ENCODE measurements at places on chromosomes 13 and 19. TPM values are rescaled to one million over a fixed set of nuclear protein-coding genes. Genes with fewer than 3 reads are reported as not detected.

The ZNF793 gene
- 7.1 TPM for total RNA-seq

The RNF113B gene
- not detected for total RNA-seq

The SYNE4 gene
- total RNA-seq, result 0.14 TPM

The ZNF433 gene
- total RNA-seq, result 4.0 TPM

- DNase-seq, result no peak
Measured at GRCh38 chr19:15047680-15048079, 1.6 kb upstream of the CASP14 start.

DNA sequence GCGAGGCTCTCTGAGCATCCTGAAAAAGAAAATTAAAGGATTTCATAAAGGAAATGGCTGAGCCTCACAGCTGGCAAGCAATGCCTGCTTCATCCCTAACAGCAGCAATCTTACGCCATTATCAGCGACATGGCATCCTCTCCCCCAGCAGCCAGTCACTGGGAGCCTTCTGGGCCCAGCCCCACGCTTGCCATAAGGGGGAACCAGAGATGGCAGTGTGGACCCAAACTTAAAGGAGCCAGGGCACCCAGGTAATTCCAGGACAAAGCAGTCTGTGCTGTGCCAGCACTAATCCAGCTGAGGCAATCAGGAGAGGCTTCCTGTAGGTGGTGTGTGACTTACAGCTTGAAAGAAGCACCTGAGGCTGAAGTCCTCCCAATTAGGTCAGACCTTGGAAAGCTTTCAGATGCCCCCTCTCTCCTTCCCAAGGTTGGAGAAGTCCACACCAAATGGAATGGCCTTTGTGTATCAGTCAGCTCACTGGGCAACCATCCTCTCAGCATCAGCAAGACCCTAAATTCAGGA, 10.3 kb downstream of the VSTM2B start:
- DNase-seq, result no peak

- DNase-seq, result no peak
Measured at GRCh38 chr19:3750211-3750610, 11.3 kb downstream of the APBA3 start.

DNA sequence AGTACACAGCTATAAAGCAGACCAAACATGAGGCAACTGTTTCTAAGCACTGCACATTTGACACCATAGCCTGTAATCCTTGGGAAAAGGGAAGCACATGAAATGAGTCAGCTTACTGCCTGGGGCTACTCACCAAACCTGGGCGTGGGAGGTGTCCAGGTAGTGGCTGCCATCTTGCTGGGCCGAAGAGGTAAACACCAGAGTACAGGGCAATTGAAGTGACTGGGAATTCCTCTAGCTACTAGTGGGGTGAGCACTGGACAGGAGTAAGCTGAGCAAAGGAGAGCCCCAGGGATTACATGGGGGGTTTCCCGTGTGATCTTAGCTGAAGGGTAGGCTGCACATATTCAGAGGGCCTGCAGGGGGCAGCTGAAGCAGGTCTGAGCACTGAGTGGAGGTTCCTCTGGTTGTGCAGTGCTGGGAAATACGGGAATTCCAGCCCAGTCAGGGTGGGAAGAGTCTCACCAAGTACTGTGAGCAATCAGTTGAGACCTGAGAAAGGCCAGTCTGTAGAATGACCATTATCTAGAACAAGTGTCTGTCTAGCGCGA, 140.5 kb downstream of the SLC7A1 start:
- no peak for DNase-seq

DNA sequence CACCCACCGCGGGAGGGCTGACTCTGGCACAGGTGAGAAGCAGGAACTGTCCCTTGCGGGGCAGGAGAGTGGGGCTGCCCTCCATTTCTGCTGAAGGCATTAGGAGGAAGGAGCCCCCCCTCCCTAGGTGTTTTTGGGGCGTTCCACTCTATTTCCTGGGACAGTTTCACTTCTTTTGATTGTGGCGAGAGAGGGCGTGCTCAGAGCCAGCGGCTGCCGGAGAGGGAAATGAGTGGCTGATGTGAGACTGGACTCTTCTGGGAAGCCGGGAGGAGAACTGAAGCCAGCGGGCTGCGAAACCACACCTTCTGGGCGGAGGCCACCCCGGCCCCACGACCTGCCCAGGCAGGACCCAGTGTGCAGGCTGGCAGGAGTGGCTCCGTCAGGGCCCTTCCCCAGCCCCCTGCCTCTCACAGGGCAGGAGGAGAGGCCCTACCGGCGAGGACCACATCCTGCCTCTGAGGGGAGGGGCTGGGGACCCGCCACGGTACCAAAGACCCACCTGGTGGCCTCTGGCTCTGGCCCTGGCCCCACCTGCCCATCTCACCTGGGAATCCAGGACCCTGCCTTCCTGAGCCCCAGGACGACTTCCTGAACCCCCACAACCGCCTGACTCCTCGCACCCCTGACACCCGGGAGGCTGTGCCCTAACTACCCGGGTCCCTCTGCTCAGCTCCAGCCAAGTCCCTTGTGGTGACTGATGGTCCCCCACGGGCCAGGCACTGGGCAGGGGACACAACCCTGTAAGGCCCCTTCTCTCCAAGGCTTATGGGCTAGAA, 25.9 kb downstream of the MPND start:
- peak; percentile 77 for DNase-seq

DNA sequence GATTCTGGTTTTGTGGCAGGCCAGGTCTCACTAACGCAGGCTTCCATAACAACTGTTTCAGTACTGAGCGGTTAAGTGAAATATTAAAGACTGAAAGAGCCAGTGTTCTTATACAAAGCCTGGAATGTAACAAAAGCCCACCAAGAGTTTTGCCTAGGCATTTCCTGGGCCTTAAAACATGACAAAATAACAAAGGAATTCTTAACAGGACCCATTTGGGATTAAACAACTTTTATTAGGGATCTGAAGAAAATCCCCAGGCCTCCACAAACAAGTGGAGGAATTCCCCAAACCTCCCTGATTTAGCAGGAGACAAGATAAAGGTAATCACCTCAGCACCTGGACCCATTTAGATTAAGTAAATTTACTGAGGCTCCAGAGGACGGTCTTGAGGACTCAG, 799.7 kb upstream of the SPRY2 start:
- DNase-seq, result no peak

DNA sequence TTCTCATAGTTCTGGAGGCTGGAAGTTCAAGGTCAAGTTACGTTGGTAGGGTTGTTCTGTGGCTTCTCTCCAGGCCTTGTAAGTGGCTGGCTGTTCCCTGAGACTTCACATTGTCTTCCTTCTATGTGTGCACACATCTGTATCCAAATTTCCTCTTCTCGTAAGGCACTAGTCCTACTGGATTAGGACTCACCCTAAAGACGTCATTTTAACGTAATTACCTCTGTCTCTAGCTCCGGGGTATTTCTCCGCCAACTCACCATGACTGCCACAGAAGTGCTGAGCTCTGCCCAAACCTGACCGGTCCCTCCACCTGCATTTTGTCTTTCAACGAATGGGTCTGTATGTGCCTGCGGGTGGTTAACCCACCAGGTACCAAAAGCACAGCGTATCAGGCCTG, 8.7 kb upstream of the SYDE1 start:
- DNase-seq, result no peak

DNA sequence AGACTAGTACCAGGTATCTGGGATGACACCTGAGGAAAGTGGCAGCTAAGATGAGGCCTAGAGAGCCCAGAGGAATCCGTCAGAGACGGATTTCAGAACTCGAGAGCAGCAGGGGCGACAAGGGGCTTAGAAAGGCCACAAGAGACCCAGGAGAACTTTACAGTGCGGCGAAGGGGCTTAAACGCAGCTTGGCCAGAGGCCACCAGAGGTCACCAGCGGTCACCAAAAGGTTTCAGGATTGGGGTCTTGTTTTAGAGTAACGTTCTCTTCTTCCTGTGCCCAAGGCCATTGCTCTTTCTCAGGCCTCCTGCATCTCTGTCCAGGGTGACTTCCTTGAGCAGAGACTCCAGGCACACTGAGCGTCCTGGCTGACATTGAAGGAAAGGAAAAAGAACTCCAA, 2.2 kb downstream of the ZSCAN22 start:
- DNase-seq, result no peak

DNA sequence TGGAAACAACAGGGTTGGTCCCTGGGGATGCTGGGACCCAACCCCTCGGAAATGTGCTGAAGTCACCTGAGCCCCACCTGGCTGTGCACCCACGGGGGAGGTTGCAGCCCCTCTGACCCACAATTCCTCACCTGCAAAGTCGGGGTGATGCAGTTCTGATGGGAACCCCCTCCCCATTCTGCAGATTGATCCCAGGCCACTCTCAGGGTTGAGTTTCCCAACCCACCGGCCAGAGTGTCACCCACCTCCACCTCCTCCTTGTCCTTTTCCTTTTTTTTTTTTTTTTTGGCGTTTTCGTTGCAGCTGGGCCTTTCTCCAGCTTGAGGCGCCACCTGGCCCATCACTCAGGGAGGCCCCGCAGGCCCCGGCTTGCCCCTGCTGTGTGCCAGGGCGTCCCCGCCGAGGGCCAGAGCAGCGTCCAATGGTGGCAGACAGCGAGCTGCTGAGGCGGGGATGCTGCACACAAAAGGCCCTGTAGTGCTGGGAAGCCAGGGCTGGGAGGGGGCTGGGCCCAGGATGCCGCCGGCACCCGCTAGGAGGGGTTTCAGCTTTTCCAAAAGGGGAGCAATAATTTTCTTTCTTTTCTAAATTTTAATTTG, 4.6 kb downstream of the PIK3R2 start:
- peak; percentile 63 for DNase-seq

Measured in right cardiac atrium (tissue), 5 donors.